ENCODE measurements at places on chromosomes 16 and 17.

- no peak for DNase-seq
Measured at GRCh38 chr16:10617662-10618420, 37.4 kb upstream of the EMP2 start.

DNA sequence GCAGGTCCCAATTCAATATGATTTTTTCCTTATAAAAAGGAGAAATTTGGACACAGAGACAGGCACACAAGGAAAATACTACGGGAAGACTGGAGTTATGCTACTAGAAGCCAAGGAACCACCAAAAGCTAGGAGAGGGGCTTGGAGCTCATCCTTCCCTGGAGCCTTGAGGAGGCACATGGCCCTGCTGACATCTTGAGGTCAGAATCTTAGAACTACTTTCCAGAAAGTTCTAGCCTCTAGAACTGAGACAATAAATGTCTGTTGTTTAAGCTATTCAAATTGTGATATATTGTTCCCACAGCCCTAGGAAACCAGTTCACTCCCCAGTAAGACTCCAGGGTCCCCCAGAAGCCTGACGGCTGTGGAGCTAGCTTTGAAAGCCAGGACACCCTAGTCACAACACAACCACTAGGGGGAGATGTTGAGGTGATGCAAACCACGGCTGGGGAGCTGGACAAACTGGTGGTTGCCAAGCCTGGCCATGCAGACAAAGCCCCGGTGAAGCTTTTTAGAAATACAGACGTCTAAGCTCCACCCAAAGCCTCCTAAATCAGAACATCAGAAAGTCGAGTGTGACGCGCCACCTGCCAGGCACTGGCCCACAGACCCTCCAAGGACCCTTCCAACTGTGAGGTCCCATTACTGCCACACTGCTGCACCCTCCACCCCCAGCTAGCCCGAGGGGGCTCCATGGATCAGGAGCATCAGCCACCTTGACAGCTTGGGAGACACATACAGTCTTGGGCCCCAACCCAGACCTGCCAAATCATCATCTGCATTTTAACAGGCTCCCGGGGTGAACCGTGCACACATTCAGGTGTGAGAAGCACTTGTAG is 106.4 kb downstream of the SLC39A11 start:
- peak; percentile 8 for DNase-seq

DNA sequence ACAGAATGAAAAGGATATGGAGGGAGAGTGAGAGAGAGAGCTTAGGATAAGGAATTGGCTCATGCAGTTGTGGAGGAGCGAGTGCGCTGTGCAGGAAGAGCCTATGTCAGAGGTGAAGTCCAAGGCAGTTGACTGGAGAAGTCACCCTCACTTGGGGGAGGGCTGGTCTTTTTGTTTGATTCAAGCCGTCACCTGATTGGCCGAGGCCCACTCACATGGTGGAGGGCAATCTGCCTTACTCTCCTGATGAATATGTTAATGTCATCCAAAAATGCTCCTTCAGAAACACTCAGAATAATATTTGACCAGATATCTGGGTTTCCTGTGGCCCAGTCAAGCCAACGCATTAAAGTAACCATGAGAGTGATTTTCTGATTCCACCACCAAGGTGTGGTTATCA is 131.7 kb downstream of the KATNIP start:
- DNase-seq, result no peak

DNA sequence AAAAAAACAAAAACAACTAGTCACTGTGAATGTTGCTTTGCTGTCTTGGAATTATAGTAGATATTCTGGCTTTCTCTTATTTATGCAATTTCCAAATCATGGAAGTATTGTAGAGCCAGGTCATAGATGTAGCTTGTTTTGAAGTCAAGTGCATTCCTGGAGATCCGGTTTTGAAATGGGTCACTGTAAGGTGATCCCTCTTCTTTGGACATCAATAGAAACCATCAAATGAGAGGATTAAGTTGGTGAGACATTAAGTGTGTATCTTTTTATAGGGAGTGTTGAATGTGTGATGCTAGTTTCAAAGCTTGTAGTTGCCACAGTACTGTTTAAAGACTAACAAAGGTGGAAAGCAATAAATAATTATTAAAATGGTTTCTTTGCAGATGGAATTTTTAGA is 4.5 kb downstream of the PRKAR1A start:
- DNase-seq, result no peak

DNA sequence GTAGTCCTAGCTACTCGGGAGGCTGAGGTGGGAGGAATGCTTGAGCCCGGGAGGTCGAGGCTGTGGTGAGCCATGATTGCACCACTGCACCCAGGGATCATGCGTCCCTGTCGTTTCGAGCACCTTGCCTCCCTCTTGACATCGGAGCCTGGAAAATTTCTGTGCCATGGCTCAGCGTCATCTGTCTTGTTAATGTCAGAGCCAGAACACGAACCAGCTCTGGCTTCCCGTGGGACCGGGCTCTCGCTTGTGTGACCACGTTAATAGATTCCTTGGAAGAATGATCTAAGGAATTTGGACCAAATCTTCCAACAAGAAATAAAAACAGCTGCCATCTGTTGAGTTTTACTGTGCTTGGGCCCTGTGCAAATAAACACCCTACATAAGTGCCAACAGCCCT is 117.7 kb downstream of the ABCC1 start:
- DNase-seq, result no peak

DNA sequence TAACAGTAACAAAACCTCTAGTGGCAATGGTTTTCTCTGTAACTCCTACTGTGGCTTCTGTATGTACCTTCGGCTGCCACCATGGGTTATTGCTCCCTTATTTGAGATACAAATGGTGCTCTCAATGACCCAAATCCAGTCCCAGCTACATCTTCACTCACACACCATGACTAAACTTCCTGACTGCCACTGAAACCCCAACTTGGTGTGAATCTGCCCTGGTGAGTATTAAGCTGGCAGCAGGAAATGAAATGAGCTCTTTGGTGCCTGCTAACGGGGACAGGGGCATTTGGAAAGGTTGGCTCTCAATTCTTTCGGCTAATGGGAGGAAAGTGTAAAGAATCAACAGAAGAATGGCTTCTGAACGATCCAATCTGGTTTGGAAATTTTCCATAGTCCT is 7.5 kb upstream of the SLC35B1 start:
- no peak for DNase-seq

GRCh38 chr16:10551881-10552280 is 28.5 kb downstream of the EMP2 start:
- no peak for DNase-seq

- DNase-seq, result no peak
Measured at GRCh38 chr16:85364323-85365040, 248.6 kb upstream of the GSE1 start.

- DNase-seq, result no peak
Measured at GRCh38 chr17:6306820-6307219, 128.1 kb downstream of the AIPL1 start.

DNA sequence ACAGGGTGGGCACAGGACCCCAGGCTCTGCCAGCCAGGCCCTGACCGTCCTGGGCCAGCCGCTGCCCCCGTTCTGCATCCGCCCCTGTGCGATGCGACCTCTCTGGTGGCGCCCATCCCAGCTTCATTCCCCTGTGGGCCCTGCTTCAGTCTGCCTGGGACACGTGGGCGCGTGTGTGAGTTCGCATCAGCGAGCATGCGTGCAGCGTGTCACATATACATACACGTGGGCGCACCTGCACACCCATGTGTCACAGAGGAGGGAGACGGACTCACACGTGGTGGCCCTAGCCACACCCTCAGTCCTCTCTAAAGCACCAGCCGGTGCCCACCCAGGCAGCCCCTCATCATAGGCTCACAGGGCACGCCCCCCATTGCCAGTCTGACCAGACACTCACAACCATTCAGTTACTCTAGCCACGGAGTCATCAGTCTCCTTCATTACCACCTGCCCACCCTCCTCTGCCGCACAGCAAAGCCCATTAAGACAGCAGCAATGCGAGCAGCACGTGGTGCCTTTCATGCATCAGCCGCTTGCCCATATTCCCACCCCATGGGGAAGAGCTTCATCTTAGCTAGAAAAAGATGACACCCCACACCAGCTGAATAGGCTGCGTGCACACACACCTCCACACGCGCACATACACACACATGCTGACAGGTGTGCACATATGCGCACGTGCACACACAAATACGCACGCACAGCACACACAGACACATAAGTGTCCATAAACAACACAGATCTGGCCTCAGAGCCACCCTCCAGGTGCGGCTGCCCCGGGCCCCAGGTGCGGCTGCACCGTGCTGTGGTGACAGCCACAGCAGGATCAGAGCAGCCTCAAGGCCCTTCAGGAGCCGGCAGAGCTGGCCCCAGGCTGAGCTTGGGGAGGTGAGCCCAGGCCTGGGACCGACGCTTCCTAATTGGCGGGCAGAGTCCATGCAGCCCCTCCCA is 9.5 kb upstream of the CDH15 start:
- DNase-seq, result no peak

DNA sequence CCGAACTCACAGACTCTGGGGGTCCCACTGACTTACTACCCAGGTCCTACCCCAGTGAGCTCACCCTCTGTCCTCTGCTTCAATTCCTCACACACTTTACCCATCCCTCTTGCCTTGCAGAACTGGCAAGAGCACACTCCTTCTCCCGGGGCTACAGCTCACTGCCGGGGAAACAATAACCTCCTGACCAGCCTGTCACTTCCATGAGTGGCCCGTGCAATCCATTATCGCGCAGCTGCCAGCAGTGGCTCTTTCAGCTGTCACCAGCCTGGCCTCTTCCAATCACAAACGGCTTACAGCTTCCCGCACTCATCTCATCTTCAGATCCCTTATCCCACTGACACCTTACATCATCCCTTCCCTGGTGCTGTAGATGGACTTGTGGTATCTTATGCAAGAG is 79.5 kb downstream of the CPPED1 start:
- no peak for DNase-seq

Measured in activated CD4-positive, CD25-positive, alpha-beta regulatory T cell (primary cell).